ENCODE measurements at places on chromosomes 1 and 21.

DNA sequence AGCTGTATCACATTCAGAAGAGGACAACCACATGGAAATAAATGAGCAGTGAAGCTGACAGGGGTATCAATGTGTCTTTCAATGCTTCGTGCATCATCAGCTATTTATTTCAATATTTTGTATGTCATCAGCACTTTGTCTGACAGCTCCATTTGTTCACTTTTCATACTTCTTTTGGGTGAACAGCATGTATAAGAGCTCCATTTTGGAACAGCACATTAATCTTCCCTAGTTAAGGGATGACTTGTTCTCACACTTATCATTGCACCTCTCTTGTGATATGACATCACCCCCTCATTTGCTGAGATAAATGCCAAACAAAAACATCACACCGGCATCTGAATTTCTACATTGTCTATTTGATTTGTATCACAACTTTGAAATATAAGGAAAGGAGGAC, 190.6 kb upstream of the SAMSN1 start:
- no peak for DNase-seq

GRCh38 chr21:34583926-34584563, 30.9 kb downstream of the RCAN1 start:
- no peak for DNase-seq

- DNase-seq = no peak
Observed at GRCh38 chr1:166165661-166166328, 1.0 kb downstream of the FAM78B start.

DNA sequence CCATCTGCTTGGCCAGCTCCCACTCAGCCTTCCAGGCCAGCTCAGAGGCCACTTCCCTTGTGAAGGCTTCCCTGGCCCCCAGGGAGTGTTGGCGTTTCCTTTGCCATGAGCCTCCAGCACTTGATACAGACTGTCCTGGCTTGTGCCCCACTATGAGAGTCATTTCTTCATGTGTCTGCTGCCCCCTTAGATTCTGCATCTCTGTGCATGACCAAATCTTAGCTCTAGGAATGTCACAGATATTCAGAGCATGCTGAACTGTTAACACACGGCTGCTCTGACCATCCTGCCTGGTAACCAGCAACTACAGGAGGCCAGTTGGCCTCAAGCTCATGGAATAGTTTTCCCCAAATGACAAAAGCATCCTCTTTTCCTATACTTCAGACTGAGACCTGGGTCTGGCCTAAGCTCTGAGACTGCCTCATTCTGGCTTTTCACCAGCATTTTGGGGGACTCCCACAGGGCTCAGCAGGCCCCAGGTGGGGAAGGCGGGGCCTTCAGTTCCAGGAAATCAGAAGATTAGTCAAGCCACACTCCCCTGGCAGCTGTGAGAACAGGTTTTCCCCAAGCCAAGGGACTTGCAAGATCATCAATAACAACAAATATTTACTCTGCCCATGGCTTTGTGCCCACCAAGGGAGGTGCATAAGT, 182.6 kb upstream of the EDN2 start:
- DNase-seq = peak; percentile 54

- DNase-seq = no peak
Observed at GRCh38 chr1:192566657-192567056, 8.9 kb upstream of the RGS1 start.

DNA sequence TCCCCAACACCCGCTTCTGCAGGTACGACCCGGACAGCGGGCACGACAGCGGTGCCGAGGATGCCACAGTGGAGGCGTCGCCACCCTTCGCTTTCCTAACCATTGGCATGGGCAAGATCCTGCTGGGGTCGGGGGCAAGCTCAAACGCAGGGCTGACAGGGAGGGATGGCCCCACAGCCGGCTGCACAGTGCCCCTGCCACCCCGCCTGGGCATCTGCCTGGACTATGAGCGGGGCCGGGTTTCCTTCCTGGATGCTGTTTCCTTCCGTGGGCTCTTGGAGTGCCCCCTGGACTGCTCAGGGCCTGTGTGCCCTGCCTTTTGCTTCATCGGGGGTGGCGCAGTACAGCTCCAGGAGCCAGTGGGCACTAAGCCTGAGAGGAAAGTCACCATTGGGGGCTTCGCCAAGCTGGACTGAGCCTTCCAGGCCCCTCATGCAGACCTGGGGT, 10.1 kb downstream of the TRIM46 start:
- DNase-seq = no peak

- no peak for DNase-seq
Observed at GRCh38 chr1:40932006-40932405, 47.5 kb upstream of the CTPS1 start.

DNA sequence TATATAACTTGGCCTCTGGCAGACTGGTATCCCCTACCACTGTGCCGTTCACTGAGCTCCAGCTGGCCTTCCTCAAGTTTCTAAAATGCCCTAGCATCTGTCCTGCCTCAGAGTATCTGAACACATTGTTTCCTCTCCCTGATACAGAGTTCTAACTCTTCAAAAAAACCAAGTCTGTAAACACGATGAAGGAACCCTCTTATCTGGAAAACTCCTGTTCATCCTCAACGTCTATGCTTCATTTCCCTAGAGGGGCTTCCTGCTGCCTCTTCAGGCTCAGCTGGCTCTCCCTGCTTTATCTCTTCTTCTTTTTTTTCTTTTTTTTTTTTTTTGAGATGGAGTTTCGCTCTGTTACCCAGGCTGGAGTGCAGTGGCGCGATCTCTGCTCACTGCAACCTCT, 5.6 kb downstream of the BSDC1 start:
- DNase-seq = no peak

- DNase-seq = no peak
Observed at GRCh38 chr1:234836045-234836681, 226.2 kb upstream of the IRF2BP2 start.

- no peak for DNase-seq
Observed at GRCh38 chr1:213596729-213597128, 391.0 kb upstream of the PROX1 start.

- DNase-seq = no peak
Observed at GRCh38 chr1:81498471-81499462, 302.0 kb upstream of the ADGRL2 start.

- peak; percentile 86 for DNase-seq
Observed at GRCh38 chr1:113677250-113678158, 81.8 kb downstream of the PHTF1 start.

DNA sequence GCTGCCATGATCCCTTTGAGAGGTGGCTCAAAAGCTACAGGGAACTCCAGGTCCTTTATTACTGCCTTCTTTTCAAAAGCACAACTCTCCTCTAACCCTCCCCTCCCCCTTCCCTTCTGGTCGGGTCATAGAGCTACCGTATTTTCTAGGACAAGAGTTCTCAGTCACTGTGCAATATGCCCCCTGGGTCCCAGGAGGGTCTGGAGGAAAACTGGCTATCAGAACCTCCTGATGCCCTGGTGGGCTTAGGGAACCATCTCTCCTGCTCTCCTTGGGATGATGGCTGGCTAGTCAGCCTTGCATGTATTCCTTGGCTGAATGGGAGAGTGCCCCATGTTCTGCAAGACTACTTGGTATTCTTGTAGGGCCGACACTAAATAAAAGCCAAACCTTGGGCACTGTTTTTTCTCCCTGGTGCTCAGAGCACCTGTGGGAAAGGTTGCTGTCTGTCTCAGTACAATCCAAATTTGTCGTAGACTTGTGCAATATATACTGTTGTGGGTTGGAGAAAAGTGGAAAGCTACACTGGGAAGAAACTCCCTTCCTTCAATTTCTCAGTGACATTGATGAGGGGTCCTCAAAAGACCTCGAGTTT, 3.1 kb downstream of the BTG2 start:
- DNase-seq = no peak

GRCh38 chr1:201792534-201793305, 36.2 kb upstream of the IPO9 start:
- peak; percentile 95 for DNase-seq

DNA sequence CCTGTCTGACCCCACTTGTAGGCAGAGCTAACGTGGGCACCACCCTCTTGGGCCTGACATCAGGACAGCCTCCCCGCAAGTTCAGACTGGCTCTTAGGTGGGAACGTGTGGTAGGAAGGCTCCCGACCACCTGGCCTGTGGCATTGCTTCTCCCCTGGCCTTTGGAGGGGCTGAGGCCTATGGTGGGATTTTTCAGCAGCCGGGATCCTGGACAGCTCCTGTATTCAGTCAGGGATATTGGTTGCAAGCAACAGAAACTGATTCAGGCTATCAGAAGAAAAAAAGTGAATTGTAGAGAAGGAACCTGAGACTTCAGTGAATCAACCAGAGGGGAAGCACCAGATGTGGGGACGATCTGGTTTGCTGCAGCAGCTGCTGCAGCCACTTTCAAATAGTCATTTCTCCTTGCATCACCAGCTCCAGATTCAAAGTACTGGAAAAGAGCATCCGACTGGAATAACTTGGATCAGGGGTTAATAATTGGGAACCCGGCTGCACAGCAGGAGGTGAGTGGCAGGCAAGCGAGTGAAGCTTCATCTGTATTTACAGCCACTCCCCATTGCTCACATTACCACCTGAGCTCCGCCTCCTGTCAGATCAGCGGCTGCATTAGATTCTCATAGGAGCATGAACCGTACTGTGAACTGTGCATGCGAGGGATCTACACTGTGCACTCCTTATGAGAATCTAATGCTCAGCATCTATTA, 5.9 kb downstream of the RNF186 start:
- DNase-seq = no peak

DNA sequence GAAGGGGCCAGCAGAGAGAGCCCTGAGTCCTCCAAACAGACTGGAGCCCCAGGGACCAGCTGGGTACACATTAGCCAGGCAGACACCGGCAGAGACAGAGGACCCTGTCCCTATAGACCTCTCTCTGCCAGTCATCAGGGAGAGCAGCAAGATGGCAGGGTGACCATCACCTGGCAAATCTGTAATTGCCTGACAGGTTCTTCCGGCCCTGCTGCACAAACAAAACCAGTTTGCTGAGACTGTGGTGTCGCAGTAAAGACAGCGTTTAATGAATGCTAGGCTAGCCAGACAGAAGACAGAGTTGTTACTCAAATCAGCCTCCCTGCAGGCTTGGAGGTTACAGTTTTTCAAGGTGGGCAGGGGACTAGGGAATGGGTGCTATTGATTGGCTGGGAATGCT, 618.9 kb downstream of the NPHP4 start:
- DNase-seq = no peak

- no peak for DNase-seq
Observed at GRCh38 chr21:33025106-33025488, 638 bp upstream of the OLIG2 start.

DNA sequence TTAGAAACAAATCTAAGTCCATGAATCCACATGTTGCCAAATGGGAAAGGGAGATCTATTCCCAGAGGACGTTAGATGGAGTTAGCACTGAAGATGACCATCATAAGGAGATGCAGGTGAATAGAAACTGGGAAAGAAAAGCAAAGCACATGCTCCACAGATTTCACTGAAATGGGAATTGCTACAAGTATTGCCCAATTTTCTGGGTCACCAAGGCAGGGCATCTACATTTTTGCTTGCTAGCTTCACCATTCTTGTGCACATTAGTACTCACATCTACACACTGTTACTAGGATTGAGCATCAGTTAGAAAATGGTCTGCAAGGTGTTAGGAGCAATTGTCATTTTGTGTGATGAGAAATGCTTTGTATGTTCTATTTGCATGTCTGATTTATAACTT, 99.1 kb downstream of the JAK1 start:
- peak; percentile 28 for DNase-seq

DNA sequence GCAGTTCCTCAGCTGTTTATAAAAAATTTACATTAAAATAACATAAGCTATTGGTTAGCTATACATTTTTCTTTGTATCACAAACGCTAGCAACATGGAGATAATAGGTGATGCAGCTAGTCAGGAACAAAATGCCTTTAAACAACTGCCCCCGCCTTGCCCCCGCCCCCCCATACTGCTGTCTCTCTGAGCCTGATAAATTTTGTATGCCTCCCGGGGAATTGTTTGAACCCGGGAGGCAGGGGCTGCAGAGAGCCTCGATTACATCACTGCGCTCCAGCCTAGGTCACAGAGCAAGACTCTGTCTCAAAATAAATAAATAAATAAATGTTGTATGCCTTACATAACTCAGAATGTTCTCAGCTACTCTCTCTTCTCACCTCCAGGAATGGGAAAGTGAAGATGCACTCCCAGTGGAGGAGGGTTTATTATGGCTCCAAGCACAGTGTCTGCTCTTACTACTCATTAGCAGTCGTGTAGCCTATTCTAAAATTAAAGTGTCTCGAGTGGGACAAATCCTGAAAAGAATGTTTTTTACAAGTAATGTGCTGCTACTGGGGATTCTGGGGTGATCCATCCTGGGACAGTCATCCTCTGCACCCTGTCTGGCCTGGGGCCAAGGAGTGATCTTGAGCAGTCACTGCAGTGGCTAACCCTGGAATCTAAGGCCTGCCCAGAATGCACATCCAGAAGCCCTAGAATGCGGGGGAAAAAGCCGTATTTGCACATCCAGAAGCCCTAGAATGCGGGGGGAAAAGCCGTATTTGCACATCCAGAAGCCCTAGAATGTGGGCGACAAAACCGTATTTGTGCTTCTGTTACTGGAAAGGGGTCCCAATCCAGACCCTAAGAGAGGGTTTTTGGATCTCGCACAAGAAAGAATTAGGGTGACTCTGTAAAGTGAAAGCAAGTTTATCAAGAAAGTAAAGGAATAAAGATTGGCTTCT, 39.4 kb upstream of the ZNF496 start:
- no peak for DNase-seq

DNA sequence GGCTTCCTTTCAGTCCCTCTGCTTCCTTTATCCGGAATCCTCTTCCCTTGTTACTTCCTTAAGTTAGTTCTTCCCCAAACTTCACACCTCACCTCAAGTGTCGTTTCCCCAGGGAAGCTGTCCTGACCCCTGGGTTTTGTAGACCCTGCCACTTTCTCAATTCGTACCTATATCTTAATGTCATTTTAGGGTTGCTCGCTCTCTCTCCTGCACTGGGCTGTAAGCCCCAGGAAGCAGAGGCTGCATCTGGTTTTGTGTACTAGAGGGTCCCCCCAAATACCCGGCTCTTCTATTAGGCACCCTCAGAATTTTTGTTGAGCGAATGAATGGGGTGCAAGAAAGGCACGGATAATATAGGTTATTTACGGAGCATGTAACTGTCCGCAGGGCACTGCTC, 603 bp upstream of the OPRD1 start:
- DNase-seq = no peak

GRCh38 chr1:93022580-93022979, 56.5 kb upstream of the MTF2 start:
- DNase-seq = no peak

DNA sequence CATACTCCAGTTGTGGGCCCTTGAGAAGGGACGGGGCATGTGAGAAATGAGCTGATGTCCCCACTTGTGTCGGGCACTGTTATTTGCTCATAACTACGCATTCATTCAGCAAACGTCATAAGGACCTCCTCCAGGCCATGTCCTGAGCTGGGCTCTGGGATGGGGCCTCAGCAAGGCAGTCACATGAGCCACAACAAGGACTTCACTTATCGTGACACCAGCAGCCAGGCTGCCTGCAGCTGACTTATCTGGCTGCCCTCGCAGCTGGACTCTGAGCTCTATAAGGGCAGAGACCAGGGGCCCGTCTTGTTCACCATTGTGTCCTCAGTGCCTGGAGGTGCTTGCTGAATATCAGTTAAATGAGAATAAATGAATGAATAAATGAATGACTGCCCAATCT, 37.5 kb upstream of the GRIK3 start:
- DNase-seq = no peak

- DNase-seq = peak; percentile 2
Observed at GRCh38 chr1:112325504-112325903, 70.5 kb upstream of the CTTNBP2NL start.

- DNase-seq = no peak
Observed at GRCh38 chr1:99352821-99353220, 88.5 kb downstream of the PLPPR4 start.

Measured in choroid plexus epithelial cell (primary cell).